ENCODE measurements at places on chromosomes 4 and X.

DNA sequence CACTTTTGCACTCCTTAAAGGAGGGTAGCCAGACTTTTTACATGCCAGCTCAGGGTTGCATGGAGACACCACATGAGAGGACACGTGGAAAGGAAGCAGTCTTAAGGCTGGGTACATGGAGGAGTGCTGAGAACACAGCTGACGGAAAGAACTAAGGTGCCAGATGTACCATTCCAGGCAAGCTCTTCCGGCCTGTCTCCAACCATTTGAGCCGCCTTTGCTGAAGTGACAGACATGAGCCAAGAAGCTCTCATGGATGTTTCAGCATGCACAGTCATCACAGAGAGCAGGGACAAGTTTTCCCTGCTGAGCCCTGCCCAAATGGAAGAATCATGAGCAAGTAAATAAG is 83.4 kb upstream of the BMP2K start:
- no peak for DNase-seq

DNA sequence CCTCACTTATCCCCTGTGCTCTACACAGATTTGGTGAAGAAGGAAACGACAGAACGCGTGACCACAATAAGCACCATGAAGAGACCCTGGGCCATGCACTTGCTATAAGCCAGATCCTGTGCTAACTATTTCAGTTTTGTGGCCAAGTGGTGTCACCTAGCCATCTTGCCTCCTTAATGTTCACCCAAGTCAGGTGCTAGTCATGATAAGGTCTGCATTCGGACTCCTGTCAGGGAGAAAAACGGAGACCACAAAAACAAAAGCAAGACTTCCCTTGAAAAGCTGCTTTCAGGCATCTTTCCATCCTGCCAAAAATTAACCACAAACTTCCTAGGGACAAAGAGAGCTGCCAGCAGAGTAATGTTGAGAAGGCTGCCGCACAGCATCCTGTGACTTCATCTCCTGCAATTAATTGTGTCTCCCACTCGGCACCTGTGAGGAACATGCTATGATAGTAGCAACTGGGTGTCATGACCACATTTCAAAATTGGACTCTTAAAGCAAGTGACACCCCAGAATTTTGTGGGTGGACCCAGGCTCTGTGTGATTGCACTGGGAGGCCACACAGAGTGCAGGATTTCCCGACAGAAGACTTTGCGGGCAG is 8.8 kb upstream of the IDS start:
- DNase-seq: no peak

GRCh38 chr4:153799694-153800074 is 10.8 kb upstream of the SFRP2 start:
- DNase-seq: no peak

GRCh38 chr4:117783716-117784115 is 250.6 kb upstream of the NDST3 start:
- DNase-seq: no peak

DNA sequence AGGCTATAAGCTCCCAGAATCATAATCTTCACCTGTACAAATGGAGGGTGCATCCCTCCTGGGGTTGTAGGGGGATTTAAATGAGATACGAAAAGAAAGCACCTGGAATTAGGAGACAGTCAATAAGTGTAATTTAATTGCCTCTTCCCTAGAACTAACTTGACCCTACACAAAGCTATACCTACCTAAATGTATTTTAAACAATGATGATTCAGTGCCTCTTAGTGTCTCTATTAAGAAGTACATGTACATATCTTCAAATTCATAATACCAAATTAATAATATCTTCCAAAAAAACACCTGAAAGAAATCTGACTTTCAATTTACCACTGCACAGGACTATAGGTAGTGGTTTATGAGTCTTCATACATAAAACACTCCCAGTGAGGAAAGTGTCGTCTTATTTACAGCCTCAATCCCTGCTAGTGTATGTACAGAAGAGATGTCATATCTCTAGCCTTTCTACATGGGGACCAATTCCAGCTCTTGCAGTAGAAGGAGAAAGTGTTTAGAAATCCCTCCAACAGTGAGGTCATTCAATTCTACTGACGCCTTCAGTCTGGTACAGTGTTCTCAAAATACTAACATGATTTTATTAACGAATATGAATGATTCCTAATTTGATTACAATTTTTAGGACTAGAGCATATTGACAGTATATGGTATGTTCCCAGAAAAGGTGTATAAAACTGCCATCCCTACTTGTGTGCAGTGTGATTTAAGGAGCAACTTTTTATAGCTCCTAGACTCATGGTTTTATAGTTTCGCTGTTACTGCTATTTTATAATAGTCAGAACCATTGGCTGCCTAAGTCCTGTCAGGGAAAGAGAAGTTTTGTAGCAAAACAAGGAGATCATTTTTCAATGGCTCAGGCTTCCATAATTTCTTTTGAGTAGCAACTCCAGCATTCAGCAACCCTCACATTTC is 282.7 kb downstream of the UNC5C start:
- DNase-seq: no peak

DNA sequence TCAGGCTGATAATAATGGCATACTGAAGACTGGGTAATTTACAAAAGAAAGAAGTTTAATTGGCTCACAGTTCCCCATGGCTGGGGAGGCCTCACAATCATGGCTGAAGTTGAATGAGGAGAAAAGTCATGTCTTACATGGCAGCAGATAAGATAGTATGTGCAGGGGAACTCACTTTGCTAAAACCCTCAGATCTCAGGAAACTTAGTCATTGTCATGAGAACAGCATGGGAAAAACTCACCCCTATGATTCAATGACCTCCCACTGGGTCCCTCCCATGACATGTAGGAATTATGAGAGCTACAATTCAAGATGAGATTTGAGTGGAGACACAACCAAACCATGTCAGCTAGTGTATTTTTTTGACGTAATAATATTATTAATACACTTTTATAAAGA is 149.8 kb upstream of the BOD1L1 start:
- DNase-seq: no peak

DNA sequence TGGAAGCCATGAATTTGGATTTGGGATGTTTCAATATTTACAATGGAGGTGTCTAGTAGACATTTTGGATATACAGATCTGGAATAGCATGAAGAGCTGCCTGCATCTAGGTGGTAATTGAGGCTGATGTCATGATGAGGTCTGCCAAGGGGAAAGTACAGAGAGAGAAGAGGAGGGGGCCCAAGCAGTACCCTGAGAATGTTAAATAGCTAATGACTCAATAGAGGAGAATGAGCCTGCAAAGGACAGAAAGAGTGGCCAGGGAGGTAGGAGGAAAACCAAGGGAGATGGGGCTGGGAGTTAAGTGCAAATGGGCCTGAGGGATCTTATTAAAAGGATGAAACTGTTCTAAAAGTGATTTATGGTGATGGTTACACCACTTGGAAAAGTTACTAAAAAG is 182.2 kb upstream of the KIT start:
- no peak for DNase-seq

DNA sequence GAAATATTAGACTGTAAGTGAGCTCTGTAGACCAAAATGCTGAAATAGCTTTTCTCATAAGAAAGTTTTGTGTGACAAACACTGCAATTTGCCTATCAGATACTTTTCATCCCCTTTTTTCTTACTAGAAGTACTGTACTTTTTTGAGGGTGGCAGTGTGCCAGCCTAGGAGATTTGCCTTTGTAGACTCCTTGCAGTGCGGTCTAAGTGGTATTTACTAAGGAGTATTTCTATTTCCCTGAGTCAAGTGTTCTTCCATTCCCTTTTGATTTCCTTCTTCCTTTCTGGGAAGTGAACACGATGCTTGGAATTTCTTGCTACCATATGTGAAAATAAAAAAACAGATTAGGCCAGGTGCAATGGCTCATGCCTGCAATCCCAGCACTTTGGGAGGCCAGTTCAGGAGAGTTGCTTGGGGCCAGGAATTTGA is 34.6 kb downstream of the PDLIM5 start:
- no peak for DNase-seq

GRCh38 chr4:133620555-133620954 is 471.5 kb downstream of the PCDH10 start:
- DNase-seq: no peak

DNA sequence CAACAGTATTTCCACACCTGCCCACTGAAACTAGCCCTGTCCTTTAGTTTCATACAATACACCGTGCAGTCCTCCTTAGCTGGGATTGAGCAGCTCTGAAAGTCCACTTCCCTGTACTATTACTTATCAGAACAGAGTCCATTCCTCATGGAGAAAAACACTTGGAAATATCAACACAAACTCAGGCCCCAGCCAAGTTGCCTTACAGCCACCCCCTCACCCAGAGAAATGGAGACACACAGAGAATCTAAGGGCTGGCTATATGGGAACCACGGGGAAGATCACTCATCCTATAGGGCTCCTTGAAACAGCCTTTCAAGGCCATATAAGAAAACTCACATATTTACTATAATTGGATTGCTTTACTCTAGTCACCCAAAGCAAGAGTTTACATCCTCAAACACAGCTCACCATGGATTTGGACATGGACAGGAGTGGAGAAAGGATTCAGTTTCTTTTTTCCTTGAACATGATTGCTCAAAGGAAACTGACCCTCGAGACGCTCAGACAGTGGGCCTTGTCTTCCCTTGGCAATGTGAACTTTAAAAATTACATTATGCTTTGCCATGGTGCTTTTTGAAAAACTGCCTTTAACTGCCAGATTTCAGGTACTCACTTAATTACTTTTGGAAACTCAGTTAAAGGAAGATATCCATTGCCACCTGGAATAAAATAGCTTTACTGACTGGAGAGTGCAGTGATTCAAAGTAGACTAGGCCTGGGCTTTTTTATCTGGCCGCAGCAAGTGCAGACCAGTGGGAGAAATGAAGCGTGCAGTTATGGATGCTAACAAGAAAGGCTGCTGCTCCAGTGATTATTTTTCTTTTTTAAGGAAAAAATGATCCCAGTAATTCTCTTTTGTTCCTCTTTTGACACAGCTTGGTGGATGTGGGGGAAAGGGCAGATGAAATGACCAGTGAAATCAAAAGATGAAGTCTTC is 1.6 kb downstream of the SCARB2 start:
- DNase-seq: no peak

GRCh38 chr4:76987153-76987591 is 37.6 kb downstream of the SEPTIN11 start:
- no peak for DNase-seq

DNA sequence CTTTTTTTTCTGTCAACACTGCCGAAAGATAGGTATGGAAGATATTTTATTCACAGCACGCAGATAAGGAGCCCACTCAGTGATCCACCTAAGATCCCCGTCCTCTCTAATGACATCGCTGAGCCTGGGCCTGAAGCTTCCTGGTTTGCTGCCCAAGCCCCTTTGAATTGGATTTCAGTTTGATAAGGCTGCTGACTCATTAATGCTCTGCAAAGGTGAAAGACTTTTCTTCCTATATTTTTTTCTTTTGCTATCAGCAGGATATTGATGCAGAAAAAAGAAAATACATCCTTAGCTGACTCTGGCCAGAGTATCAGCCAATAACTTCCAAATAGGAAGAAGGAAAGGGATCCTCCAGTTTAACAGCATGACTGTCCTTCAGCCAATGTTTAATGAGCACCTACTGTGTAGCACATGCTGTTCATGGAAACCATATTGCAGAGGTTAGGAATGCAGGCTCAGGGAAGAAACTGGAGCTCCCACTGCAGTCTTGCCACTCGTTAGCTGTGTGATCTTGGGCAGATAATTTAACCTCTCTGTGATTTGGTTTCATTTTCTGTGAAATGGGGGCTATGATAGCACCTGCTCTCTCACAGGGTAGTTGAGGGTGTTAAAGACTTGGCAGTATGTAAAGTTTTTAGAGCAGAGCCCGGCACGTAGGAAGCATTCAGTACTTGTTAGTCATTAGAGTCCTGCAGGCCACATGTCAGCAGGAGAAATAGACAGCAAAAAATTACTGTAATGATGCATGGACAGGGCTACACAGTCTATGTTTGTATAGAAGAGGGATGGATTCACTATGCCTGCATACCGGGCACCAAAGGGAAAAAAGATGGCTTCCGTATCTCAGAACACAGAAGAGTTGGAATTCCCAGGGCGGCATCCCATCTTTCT is 39.3 kb downstream of the EVC start:
- DNase-seq: no peak

GRCh38 chrX:112819813-112820212 is 20.8 kb downstream of the AMOT start:
- DNase-seq: no peak

GRCh38 chrX:23664496-23664895 is 2.8 kb upstream of the PRDX4 start:
- DNase-seq: no peak

- DNase-seq: peak; percentile 57
Observed at GRCh38 chrX:134388161-134389109, 71.5 kb upstream of the HPRT1 start.

GRCh38 chr4:45663003-45663402 is 460.9 kb downstream of the GABRG1 start:
- DNase-seq: no peak

- DNase-seq: no peak
Observed at GRCh38 chr4:67459164-67459563, 86.1 kb downstream of the CENPC start.

DNA sequence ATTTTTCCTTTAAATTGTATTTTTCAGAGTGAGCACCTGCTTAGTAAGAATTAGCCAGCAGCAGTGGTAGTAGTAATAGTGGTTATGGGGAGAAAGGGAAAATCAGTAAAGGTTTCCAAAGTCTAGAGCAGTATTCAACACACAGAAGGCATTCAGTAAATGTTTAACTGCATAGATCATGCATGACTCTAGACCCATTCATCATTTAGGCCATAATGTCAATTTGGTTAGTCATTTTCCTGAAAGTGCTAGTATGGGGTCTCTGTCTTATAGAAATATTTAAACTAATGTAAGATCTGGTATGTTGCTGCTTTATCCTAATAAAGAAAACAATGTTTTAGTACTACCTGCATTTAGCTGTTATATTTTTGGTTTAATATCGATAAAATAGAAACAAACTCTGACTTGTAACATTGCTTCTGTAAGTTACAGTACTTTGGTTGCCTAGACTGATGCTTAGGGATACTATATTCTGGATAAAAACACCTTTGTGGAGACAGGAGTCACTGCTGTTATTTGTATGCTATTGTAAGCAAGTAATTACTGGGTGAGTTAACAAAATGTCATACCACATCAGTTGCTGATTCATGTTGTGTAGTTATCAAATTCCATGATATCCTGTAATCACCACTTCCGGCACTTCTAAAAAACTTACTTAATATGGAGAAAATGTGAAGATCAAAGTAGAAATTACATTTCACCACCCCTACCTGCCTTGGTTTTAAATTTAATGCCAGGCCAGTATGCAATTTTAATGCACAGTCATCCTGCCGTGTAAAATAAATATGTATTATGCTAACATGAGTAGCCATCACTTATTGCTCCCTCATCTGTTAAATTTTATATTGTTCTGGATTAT is 115.8 kb upstream of the BMPR1B start:
- DNase-seq: no peak

DNA sequence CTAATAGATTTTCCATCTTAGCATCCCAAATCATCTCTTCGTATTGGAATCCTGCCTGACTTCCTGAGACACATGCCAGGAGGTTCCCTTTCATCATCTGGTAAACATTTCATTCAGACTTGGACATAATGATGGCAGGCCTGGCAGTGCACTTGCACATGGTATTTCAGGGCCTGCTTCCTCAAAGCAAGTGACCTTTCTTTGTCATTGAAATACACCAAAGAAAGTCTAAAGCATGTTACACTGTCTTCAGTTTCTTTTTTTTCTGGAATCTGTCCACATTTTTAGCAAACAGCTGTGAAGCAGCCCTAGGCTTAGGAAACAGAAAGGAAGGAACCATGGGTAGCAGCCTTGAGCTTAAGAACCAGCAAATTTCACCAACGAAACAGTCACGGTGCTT is 205.9 kb upstream of the VCX start:
- DNase-seq: no peak

GRCh38 chr4:8146157-8146556 is 12.5 kb downstream of the ABLIM2 start:
- no peak for DNase-seq
